RKO (cell line): ENCODE measurements at places on chromosomes 2 and 18.

- DNase-seq = no peak
Observed at GRCh38 chr2:191255271-191255670, 10.1 kb downstream of the MYO1B start.

DNA sequence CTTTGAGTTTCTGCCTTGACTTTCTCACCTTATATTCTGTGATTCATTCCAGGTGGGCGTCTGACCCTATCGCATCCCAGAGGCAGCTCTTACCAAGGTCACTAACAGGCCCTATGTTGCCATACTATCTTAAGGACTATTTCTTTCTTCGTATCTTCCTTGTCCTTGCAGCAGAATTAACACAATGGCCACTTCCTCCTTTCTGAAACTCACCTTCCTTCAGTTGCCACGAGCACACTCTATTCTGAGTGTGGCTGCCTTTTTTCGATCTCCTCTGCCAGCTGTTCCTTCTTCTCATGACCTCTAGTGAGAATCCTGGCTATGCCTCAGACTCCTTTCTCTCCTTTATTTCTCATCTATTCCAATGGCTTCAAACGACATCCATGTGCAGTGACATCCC, 160.4 kb upstream of the CCDC195 start:
- no peak for DNase-seq

GRCh38 chr2:66846887-66847286, 412.0 kb downstream of the MEIS1 start:
- no peak for DNase-seq

- DNase-seq = no peak
Observed at GRCh38 chr18:56559044-56559443, 79.3 kb downstream of the TXNL1 start.

DNA sequence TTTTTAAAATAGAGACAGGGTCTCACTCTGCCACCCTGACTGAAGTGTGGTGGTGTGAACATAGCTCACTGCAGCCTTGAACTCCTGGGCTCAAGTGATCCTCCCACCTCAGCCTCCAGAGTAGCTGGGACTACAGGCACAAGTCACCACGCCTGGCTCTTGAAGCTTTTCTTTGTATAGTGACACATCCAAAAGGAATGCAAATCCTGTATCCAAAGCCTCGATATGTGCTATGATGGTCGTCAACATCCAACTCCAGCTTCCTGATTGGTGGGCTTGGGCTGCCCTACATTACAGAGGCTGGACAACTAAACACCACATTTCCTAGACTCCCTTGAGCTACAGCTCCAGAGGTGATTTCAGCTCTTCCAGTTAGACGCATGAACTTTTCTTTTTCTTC, 101.7 kb upstream of the PGAP1 start:
- peak; percentile 73 for DNase-seq

- DNase-seq = no peak
Observed at GRCh38 chr2:100953406-100954043, 48.6 kb upstream of the RPL31 start.

DNA sequence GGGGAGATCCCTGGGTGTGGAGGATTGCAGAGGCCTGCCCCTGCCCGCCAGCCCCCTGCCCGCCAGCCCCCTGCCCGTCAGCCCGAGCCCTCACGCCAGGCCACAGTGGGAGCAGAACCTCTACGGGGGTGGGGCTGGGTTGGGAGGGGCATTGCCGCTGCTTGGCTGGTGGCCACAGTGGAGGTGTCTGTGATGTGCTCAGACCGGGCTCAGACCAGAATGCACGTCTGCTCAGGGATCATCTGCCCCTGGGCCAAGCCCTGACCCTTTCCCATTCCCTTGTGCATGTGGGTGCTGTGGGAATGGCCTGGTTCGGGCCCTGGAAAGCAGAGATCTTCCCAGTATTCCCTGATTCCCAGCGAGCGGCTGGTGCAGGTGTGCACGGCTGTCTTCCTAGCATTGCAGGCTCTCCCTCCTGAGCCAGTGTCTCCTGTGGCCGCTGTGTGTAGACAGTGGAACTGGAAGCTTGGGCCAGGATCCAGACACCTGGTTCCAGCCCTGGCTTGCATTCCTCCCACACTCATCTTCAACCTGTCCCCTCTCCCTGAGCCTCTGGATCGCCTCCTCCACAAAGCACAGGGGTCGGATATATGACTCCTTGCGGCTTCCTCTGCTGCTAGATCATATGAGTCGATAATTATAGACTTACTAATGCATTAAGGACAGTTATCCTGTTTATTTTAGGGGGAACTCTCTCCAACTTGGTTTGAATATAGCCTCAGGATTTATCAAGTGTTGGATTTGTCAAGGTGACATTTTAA, 161.6 kb downstream of the LDLRAD4 start:
- no peak for DNase-seq

GRCh38 chr2:233532971-233533370, 33.6 kb downstream of the USP40 start:
- no peak for DNase-seq

DNA sequence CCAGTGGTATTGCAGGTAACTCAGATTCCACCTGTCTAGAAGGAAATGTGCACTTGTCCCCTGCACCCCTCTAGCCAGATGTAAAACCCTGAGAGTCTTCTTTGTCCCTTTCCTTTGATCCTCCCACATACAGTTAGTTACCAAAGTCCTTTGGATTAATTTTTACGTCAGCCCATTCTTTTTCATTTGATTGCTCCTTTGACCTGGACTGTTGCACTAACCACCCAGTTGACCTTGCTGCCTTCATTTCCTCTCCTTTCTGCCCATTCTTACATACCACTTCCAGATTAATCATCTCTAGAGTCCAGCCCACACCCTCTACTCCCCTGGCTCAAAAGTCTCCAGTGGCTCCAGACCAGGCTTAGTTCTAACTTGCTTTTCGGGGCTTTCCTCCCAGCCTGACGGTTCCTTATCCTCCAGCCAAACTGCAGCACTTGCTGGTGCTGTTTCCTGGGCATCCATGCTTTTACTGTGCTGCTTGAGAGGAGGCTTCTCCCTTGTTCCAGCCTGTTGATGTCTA, 99.3 kb downstream of the SPTBN1 start:
- no peak for DNase-seq

DNA sequence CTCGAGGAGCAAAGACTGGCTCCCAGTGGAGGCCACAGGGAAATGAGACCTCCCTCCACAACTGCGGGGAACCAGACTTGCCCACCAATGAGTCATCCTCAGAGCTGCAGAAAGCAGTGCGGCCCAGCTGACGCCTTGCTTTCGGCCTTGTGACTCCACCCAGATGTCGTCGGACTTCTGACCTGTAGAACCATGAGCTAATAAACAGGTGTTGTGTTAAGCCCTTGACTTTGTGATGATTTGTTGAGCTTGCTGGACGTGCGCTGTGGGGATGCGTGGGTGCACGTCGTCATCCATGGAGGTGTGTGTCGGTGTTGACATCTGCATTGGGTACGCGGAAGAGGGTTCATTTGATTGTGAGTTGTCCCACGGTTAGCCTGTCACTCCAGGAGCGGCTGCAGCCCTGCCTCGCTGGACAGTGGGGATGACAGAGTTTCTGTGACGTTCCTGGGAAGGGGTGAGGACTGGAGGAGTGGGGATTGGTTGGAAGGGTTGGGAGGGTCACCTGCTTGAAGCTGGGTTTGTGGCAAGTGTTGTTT, 154.1 kb downstream of the SH3BP4 start:
- no peak for DNase-seq

GRCh38 chr2:28997237-28997846, 16.2 kb downstream of the TOGARAM2 start:
- DNase-seq = no peak

- DNase-seq = no peak
Observed at GRCh38 chr2:56531668-56532420, 348.1 kb downstream of the CCDC85A start.

DNA sequence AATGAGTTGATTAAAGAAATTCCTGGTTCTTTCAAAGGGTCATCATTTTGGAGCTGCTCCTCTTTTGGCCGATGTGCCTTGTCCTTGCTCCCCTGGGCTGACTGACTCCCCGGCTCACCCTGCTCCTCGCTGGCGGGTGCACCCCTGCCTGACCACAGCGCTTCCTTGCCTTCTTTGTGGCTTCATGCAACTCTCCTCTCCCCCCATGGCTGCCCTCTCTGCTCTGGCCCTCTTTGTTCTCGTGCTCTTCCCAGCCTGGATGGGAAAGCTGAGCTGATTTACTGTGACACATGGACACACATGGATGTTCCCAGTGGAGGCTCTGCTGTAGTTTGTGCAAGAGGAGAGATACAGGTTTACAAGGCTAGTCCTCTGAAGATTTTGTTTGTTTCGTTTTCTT, 234.6 kb downstream of the HAUS1 start:
- DNase-seq = no peak

DNA sequence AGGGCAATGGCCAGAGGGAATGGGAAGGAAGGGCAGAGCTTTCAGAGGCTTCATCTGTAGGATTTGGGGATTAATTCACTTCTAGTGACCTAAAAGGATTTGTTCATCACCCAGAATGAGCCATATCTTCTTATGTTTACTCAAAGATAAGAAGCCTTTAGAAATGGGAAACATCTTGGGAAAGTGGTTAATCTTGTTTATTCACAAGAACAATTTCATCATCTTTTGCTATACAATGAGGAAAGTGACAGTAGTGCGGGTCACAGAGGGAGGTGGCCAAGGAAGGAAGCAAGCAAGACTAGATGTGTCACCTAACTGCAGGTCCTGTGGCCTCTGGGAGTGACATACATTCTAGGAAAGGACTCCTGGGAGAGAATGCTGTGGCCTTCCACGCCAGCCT, 140.4 kb upstream of the ALPP start:
- DNase-seq = no peak

GRCh38 chr18:23077493-23078256, 57.6 kb upstream of the CABLES1 start:
- no peak for DNase-seq

GRCh38 chr2:1681323-1682180, 62.8 kb downstream of the PXDN start:
- no peak for DNase-seq

DNA sequence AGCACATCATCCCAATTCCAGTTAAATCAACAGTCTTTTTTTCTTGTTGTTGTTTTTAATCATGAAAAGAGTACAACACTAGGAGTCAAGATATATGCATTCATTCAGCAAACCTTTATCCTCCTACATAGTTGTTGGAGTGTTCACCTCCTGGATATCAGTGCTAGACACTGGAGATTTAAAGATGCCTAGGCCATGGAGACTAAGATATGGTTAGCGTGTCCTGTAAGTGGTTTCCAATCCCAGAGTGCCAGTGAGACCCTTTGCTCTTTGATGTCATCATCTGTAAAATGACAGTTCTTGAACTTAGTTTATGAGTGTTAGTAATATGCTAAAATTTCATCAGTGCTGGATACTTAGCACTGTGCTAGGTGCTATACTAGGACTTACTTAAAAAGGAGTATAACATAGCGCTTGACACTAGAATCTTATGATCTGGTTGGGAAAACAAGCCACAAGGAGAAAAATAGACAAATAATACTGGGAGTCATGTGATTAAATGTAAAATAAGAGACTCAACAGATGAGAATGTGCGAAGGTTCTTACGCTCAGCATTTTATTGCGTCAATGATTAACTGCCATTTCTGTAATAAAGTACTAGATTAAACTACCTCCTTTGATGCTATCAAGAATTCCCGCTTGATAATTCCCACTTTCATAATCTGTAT, 31.5 kb downstream of the BABAM2 start:
- no peak for DNase-seq
